ENCODE measurements at places on chromosomes 6 and 20.

GRCh38 chr6:42978487-42978838, 518 bp downstream of the PEX6 start:
- H3K4me1 ChIP-seq = peaks cover 15% of the 10 kb centered on the region
- peak overlapping the region; percentile 91 for H3K27ac ChIP-seq
- peak; percentile 47 for DNase-seq
- H3K4me3 ChIP-seq = peak overlapping the region; percentile 87
- no peaks in the 10 kb centered on the region for H3K27me3 ChIP-seq

DNA sequence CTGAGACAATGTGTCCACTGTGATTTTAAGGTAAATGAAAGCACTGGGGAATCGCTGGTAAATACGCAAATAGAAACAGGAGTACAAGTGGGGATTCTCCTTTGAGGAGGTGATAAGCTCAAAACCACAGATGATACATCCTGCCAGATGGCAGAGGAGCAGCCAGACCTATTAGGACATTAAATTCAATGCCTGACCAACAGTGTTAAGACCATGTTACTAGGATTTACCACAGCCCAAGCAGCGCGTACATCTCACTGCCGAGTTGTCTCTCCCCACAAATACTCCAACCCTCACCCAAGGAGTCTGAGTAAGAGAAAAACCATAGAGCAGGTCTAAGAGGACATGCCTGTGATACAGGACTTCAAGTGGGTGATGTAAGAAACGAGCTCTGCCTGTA, 68.9 kb upstream of the TULP1 start:
- H3K27me3 ChIP-seq = no peaks in the 10 kb centered on the region
- peaks cover 29% of the 10 kb centered on the region for H3K4me1 ChIP-seq
- H3K4me3 ChIP-seq = no peak overlapping the region
- no peak for DNase-seq

DNA sequence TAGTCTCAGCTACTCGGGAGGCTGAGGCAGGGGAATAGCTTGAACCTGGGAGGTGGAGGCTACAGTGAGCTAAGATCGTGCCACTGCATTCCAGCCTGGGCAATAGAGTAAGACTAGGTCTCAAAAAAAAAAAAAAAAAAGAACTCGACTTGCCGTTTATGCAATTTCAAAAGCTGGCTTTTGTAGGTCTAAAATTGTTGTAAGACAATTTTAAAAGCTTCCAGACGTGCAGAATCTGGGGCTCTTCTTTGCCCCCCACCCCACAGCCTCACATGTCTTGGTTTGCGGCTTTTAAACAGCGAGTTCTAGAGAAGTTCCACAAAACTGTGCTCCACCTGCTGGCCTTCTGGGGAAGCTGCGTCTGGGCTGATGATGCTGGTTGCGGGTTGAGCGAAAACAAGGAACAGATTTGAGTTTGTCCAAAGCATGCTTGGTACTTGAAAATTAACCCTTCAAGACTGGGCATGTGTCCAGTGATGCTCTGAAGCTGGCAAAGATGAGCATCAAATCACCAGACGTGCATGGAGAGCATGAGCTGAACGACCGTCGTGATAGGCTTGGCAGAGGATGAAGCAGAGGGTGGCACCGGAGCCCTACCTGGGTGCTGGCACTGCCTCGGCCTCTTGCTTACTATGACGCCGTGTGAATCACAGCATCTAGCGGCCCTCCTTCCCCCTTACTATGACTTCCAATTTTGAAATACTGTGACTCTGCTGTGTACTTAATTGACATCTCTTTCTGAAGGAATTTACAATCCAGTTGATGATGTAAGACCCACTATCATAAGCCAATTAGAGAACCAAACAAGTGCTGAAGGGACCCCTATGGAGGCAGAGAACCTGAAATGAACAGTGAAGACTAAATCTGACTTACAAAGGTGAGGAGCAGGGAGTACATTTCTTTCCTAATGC, 171.4 kb downstream of the GMPR start:
- H3K27ac ChIP-seq = no peak overlapping the region
- H3K4me1 ChIP-seq = no peaks in the 10 kb centered on the region
- no peaks in the 10 kb centered on the region for H3K27me3 ChIP-seq
- H3K36me3 ChIP-seq = no peaks in the 10 kb centered on the region
- H3K4me3 ChIP-seq = no peak overlapping the region
- peak; percentile 59 for DNase-seq

DNA sequence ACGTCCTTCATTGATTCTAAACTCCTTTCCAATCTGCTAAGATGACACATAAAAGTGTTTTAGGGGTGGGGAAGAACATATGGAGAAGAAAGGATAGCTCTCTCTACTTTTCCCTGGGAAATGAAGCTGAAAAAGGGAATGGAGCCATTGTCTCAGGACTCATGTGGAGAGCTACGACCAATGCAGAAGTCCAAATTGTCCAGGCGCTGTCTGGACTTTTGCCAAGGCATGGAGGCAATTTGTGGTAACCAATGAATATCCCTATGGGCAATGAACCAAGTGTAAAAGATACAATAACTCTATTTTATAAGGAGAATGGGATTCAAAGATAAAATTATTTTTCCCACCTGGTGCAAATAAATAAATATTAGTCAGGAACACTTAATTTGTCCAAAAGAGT, 16.1 kb downstream of the FBXL4 start:
- H3K4me3 ChIP-seq = no peak overlapping the region
- no peaks in the 10 kb centered on the region for H3K27me3 ChIP-seq
- no peak overlapping the region for H3K27ac ChIP-seq
- no peak for DNase-seq
- peaks cover 12% of the 10 kb centered on the region for H3K4me1 ChIP-seq

GRCh38 chr20:50850721-50851286, 55.9 kb downstream of the BCAS4 start:
- no peaks in the 10 kb centered on the region for H3K36me3 ChIP-seq
- no peak overlapping the region for H3K4me3 ChIP-seq
- no peak overlapping the region for H3K27ac ChIP-seq
- H3K4me1 ChIP-seq = peaks cover 34% of the 10 kb centered on the region
- no peak for DNase-seq
- no peaks in the 10 kb centered on the region for H3K27me3 ChIP-seq

DNA sequence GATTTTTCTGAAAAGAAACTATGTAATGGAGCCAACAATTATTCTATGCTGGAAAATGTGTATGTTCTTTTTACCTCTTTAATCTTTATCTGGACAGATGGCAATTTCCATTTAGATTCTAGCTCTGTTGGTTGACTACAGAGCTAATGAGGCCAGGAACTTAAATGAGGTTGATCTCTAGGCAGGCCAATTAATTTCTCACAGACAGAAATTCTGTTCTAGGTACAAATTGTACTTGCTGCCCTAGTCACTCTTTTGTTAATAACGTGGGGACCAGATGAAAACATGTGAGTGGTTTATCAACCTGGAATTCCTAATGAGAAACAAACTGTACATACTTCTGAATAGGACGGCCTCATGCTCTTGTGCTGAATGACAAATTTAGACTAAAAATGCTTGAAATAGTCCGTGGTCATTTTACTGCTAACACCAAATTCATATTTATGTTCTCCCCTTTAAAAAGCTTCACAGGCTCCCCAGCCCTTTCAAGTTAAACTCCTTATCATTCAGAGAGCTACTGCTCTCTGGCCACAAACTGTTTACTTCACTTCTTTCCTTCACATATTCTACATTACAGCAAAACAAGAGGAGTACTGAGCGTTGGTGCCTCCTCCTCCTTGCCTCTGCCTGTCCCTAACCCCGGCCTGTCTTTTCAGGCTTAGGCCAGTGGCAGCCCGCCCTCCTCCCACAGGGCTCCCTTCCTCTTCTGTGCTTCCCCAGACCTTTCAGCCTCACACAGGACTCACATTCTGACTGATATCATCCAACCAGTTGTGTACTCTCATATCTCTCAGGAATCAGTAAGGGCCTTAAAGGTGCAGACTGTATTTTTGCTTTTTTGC, 41.4 kb downstream of the DTNBP1 start:
- H3K36me3 ChIP-seq = no peaks in the 10 kb centered on the region
- no peak overlapping the region for H3K4me3 ChIP-seq
- H3K27ac ChIP-seq = peak overlapping the region; percentile 85
- peak; percentile 21 for DNase-seq
- H3K4me1 ChIP-seq = peaks cover 12% of the 10 kb centered on the region
- H3K27me3 ChIP-seq = no peaks in the 10 kb centered on the region

GRCh38 chr6:108453601-108454185, 107.0 kb upstream of the FOXO3 start:
- no peak overlapping the region for H3K27ac ChIP-seq
- no peaks in the 10 kb centered on the region for H3K36me3 ChIP-seq
- H3K27me3 ChIP-seq = no peaks in the 10 kb centered on the region
- DNase-seq = no peak
